ENCODE measurements at places on chromosomes 3 and 15.
A peak's percentile ranks its signal among the peaks of the same experiment; 100 is the strongest.

- DNase-seq: no peak
Measured at GRCh38 chr15:91275844-91276243, 175.8 kb downstream of the SV2B start.

- DNase-seq: no peak
Measured at GRCh38 chr3:145864336-145864735, 296.6 kb downstream of the PLOD2 start.

DNA sequence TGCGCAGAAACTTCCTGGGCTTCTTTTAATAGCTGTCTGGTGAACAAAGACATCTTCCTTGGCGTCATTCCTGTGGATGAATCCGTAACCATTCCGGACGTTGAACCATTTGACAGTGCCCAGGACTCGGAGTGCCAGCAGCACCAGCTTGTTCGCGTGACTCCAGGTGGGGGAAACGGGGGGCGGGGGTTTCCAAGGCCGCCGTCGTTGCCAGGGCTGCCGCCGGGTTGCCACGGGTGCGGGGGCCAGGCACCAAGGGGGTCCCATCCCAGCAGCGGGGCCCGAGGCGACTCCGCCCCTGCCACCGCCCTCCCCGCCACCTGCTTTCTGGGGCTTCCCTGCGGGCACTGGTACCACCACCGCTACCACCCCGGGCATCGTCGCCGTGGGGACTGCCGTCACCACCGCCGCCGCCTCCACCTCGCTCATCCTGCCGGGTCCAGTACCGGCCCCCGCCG, 22.8 kb downstream of the RGMA start:
- no peak for DNase-seq

- no peak for DNase-seq
Measured at GRCh38 chr3:112463250-112463649, 36.0 kb downstream of the BTLA start.

- DNase-seq: no peak
Measured at GRCh38 chr3:29926378-29926777, 645.5 kb downstream of the RBMS3 start.

DNA sequence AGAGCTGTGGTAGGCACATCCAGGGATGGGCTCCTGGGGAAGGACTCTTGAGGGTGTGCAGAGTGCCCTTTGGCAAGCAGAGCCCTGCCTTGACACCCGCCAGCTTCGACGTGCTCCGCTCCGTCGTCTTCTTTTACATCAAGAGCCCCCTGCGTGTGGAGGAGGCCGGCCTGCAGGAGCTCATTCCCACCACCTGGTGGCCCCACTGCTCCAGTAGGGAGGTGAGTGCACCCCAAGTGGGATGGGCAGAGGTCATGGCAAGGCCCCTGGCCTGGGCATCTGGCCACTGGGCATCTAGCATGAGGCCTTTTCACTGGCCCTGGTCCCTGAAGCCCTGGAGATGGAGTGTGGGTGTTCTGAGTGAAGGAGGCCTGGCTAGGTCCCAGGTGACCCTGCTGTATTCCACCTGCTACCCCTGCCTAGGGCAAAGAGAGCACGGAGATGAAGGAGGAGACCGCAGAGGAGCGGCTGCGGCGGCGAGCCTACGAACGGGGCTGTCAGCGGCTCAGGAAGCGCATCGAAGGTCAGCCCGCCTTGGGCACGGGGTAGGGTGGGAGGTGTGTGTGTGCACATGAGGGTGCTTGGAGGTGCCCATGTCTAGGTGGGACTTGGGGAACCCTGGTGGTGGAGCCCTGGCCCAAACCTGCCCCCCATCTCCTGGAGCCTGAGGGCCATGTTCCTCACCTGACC, 12.2 kb downstream of the RNF123 start:
- no peak for DNase-seq

GRCh38 chr3:180923561-180923960, 11.1 kb downstream of the FXR1 start:
- no peak for DNase-seq

- DNase-seq: no peak
Measured at GRCh38 chr3:163622384-163622783, 1455.9 kb downstream of the SI start.

DNA sequence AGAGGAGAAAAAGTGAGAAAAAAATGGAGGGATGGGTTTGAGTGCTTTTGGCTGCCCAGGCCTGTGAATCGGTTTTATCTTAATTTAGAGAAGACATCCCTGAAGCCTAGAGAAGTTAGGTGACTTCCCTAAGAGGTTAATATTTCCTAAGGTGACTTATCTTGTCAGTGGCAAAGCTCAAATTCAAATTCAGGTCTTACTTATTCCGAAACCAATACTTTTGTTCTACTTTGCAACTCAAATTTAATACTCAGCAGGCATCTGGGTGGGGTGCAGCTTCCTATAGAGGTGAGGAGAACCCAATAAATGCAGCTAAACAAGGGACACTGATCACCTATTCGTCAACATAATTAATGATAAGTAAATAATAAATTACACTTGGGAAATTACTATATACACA, 54.9 kb upstream of the MYRIP start:
- DNase-seq: no peak

DNA sequence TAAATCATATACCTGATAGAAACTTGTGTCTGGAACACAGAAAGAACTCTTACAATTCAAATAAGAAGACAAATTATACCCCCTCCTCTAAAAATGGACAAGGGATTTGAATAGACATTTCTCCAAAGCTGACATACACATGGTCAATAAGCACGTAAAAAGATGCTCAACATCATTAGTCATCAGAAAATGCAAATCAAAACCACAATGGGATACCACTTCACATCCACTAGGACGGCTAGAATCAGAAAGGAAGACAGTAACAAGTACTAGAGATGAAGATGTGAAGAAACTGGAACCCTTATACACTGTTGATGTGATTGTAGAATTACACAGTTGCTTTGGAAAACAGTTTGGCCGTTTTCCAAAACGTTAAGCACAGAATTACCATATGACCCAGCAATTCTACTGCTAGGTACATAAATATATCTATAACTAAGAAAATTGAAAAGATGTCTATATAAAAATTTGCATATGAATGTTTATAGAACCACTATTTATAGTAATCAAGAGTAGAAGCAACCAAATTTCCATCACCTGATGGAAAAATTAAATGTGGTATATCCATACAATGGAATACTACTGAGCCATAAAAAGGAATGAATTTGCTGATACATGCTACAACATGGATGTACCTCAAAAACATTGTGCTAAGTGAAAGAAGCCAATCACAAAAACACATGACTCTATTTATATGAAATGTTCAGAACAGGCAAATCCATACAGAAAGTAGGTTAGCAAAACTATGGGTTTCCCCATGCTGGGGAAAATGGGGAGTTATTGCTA, 60.8 kb downstream of the GREM1 start:
- no peak for DNase-seq

DNA sequence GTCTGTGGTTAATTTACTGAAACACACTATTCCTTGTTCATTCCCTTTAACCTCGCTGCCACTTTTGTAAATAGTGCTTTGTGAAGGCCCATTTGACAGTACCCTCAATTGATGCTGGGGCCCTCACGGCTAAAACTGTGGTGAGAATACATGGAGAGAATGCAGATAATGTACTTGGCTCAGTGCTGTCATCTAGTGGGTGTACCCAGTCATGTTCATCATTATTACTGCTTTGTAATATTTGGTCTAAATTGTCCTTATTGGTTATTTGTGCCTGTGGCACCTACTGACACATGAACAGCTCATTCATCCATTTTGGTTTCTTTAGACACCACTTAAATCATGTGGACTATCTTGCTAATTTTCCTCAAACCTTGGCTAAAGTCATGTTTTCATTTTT, 543.6 kb downstream of the EDEM1 start:
- no peak for DNase-seq

DNA sequence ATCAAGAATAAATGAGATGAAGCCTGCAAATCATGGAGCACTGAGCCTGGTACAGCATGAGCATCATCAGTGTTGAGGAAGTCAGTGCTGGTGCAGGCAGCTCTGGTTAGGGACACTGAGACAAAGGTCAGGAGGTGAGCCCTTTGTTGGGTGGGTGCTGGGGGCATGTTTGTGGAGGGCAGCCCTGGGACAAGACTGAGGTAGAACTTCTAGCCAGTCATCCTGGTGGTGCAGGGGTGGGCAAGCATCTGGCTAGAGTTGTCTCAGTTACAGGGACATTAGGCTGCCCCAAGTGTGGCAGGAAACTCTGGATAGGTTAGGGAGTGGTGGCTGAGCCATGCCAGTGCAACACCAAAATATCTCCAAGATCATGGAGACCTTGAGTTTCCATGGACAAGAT, 27.3 kb downstream of the WNT5A start:
- no peak for DNase-seq

DNA sequence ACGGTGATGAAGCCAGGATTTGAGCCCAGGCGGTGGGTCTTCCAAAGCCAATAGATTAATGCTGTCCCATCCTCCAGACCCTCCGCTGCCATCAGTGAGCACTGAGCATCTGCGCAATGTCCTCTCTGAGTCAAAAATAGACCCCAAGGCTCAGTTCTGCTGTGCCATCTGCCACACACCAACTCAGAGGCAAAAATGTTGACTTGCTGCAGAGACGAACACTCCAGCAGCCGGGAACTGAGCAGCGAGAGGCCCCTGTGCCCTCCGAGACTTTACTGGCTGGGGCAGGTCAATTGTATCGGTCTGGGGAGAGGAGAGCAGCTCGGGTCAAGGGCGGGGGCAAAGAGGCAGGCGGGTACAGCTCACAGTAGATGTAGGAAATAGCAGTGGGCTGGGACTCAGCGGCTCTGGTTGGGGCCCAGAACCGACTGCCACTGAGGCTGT, 41.5 kb upstream of the ATP2B2 start:
- DNase-seq: no peak

- DNase-seq: peak; percentile 48
Measured at GRCh38 chr3:146625186-146625775, 20.1 kb upstream of the PLSCR5 start.

GRCh38 chr3:140950863-140951262, 9.2 kb downstream of the SLC25A36 start:
- DNase-seq: no peak

DNA sequence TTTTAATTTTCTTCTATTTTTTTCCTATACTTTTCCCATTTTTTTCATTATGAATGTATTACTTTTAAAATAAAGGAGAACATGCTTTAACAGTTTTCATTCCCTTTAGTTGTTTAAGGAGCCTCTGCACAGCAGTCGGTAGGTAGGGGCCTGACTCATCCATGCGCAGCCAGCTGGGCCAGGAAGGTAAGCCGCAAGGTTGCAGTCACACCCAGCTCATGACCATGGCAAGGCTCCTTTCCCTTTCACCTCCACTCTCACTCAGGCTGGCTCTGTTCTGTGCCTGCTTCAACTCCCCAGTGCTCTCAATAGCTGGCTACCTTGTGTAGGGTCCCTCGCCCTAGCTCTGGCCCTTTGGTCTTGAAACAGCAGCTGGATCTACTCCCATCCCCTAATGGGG, 17.4 kb upstream of the ANKRD34C start:
- DNase-seq: no peak

- no peak for DNase-seq
Measured at GRCh38 chr3:180329847-180330246, 272.1 kb upstream of the TTC14 start.

GRCh38 chr3:2512881-2513280, 414.2 kb downstream of the CNTN4 start:
- no peak for DNase-seq

DNA sequence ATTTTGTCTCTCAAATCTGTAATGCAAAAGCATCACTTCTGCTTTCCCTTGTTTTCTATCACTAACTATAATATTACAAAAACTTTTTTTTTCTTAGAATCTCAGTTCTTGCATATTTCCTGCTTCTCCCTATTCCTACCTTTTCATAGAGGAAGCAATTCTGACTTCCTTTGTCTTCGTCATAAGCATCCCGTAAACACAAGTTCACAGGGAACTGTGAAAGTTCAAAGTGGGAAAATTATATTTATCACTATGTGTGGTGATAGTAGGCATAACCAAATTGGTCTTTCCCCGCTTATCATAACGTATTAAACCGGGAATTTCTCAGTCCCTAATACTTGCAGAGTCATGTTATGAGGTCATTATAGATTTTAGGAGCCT, 22.3 kb downstream of the CD200 start:
- no peak for DNase-seq

- no peak for DNase-seq
Measured at GRCh38 chr3:151879037-151879436, 5.6 kb downstream of the SUCNR1 start.

DNA sequence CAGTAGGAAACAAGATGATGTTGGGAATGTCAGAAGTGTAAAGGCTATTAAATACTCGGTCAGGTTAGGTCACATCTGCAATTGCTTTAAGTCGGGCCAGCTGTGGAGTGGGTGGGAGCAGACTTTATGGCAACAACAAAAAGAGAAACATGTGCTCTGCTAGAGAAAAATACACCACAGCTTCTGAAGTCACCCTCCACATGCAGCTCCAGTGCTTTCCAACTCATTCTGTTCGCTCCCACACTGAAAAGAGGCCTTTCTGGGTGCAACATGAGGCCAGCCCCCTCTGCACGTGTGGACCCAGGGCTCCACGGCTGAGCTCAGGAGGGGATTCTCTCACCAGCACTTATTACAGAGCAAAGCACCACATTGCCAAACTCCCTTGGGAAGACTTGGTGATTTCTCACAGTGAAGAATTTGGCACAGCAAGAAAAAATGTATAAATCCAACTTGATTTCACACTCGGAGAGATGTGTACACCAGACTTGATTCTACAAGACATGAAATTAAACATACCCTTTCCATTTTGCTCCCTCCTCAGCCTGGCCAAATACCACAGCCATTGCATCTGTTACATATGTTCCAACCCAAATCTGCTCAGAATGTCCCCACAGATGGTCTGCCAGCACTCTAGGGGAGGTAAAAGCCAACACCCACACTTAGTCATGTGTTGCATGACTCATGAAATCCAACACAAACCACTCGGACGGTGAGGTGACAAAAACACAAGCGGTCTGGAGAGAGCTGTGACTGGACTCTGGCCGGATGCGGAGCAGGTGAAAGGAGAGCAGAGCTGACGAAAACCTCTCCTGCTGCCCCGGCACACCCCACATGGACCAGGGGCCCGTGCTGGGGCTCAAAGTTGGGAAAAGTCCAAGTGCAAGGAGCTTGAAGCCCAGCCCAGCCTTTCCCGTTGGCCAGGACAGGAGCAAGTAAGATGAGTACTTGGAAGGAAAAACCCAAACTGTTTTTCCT, 74.6 kb downstream of the ITGB5 start:
- peak; percentile 97 for DNase-seq

GRCh38 chr3:2838546-2839157, 271.5 kb downstream of the IL5RA start:
- DNase-seq: no peak

DNA sequence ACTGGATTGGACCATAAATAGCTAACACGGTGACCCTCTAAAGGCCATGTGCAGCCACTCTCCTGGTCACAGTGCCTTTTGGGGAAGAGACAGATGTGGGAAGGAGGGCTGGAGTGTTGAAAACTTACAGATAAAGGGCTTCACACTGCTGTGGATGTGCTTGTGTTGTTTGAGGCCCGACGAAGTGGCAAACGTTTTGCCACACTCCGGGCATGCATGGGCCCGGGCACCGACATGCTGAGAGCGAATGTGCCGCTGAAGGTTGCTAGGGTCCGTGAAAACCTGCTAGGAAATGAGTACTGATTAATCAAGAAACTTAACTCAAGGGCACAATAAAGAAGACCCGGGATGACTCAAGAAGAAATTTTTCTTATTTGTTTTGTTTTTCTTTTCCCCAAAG, 542.6 kb downstream of the MECOM start:
- DNase-seq: no peak

- DNase-seq: peak; percentile 15
Measured at GRCh38 chr3:29901097-29901496, 620.2 kb downstream of the RBMS3 start.

- DNase-seq: no peak
Measured at GRCh38 chr3:72032441-72033135, 247.6 kb upstream of the PROK2 start.

GRCh38 chr15:94230431-94230882, 904 bp upstream of the MCTP2 start:
- DNase-seq: no peak

GRCh38 chr3:195522254-195523023, 20.7 kb downstream of the PPP1R2 start:
- peak; percentile 28 for DNase-seq

Measured in iris pigment epithelial cell (primary cell).